KBM-7 (cell line): ENCODE measurements at places on chromosomes 12 and 14.

GRCh38 chr14:73254247-73255004 is 17.1 kb downstream of the PAPLN start:
- DNase-seq, result no peak

DNA sequence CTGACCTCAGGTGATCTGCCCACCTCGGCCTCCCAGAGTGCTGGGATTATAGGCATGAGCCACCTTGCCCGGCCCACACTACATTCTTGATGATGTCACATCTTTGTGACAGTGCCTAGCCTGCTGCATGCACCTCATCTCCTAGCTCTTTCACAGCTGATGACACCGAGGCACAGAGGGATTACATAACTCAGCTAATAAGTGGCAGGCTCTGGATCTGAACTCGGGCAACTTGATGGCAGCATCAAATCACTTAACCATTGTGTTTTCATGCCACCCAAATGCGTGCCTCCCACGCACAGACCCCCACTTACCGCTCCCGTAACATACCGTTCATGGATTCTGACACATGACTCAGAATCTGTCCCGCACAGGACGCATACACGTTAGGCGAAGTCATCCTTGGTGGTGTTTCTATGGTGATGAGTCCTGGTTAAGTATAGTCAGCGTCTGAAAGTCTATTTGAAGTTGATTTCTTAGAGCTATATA is 7.4 kb downstream of the TMEM120B start:
- DNase-seq, result no peak

- DNase-seq, result no peak
Observed at GRCh38 chr12:117388951-117389446, 27.6 kb upstream of the NOS1 start.

GRCh38 chr12:38350342-38351174 is 34.0 kb downstream of the ALG10B start:
- DNase-seq, result no peak

- no peak for DNase-seq
Observed at GRCh38 chr14:90499908-90500664, 103.3 kb downstream of the CALM1 start.

- no peak for DNase-seq
Observed at GRCh38 chr12:29781705-29782266, 2.0 kb downstream of the TMTC1 start.

- no peak for DNase-seq
Observed at GRCh38 chr12:92186038-92186470, 40.4 kb upstream of the BTG1 start.

GRCh38 chr12:55706568-55707218 is 1.0 kb downstream of the ITGA7 start:
- no peak for DNase-seq

GRCh38 chr14:33871394-33871793 is 79.5 kb downstream of the EGLN3 start:
- no peak for DNase-seq

DNA sequence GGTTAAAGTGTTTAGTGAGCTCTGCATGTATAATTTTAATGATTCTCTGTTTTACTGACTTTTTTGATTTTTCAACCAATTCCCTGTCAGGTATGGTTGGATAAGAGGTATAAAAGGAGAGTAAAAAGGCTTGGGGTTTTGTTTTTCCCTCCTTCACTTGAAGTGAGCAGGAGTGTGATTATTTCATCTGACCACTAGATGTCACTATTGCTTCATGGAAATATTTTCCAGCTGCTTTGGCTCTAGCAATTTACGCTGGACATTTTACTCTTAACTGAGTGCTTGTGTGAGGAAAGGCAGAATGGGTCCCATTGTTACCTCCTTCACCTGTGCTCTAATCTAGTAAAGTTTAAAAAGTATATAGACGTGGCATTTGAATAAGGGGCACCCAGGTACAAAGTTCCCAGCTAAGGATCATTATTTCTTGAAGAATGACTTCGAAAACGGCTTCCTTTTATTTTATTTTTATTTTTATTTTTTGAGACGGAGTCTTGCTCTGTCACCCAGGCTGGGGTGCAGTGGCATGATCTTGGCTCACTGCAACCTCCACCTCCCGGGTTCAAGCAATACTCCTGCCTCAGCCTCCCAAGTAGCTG is 66.5 kb downstream of the TBC1D30 start:
- peak; percentile 70 for DNase-seq

DNA sequence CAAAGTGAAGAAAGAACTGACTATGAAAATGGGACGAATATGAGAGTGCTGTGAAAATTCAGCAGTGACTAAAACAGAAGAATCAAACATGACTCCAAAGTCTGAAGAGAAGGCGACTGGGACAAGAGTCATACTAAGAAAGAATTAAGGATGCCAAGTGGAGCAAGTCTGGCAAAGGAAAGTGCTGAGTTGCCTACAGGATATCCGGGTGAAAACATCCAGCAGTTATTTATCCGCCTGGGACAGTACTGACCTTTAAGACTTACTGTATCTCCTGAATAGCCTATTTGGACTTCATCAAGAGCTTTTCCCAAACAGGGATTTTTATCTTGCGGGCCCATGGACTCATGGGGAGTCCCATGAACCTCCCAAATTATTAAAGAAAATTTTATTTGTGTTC is 41.1 kb downstream of the KICS2 start:
- DNase-seq, result no peak

DNA sequence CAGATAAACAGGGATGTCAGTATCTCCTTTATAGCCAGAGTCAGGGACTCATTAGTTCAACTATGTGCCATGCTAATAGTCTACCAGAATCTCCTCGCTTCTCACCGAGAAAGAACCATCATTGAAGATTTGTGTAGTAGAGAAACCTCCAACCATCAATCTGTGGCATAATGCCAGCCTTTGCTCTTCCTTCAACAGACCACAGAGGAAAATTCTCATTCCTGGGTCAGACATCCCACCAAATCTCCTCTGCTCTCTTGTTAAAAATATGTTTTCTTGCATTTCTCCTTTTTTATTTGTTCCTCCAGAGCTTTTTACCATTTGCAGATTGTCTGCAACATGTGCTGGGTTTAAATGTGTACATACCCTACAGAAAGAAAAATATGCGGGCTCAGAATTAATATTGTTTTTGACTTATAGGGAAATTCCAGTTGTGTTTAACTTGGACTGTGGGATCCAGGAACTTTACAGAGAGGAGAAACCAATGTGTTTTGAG is 64.9 kb downstream of the LLPH start:
- DNase-seq, result no peak

- DNase-seq, result no peak
Observed at GRCh38 chr12:30696103-30696408, 387 bp upstream of the IPO8 start.

DNA sequence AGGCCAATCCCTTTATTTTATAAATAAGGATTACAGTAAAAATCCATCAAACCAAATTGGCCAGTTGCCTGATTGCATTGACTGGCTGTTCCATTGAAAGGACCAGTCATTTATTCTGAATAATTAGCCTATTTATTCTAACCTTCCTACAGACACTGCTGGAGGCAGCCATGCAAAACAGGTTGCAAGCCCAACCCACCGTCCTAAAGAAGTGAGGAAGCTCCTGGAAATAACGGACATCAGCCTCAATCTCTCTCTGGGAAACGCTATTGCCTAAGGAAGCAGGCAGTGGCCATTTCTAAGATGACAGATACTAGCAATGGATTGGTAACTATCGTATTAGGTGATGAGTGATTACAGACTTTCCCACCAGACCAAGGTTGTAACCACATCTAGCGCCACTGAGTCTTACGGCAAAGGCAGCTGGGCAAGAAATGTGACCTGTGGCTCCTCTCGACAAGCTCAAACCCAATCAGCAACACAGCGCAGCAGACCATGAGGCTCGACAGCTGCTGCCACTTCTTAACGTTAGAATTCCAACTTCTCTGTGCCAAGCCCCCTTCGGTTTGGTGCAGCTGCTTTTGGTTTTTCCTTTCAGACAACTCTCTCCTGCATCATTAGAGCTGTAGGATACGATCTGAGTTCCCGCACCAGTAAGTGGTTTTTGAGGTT is 134.2 kb downstream of the KCNK10 start:
- DNase-seq, result no peak

- no peak for DNase-seq
Observed at GRCh38 chr12:50218386-50218785, 51.2 kb upstream of the CERS5 start.

DNA sequence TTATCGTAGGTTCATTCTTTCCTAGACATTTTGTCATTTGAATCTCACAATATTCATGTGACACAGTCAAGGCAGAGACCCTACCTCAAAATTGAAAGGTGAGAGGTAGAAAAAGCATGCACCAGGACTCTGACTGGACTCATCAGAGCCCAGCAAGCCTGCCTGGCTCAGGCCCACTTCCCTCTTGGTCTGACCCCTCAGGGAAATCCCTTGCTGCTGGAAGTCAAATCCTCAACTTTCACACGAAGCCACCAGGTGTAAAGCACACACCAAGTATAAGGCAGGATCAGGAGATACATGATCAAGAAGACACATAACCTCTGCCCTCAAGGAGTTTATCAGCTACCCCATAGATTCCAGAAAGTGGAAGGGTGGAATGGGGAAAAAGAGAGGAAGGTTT is 18.8 kb downstream of the NIN start:
- no peak for DNase-seq

DNA sequence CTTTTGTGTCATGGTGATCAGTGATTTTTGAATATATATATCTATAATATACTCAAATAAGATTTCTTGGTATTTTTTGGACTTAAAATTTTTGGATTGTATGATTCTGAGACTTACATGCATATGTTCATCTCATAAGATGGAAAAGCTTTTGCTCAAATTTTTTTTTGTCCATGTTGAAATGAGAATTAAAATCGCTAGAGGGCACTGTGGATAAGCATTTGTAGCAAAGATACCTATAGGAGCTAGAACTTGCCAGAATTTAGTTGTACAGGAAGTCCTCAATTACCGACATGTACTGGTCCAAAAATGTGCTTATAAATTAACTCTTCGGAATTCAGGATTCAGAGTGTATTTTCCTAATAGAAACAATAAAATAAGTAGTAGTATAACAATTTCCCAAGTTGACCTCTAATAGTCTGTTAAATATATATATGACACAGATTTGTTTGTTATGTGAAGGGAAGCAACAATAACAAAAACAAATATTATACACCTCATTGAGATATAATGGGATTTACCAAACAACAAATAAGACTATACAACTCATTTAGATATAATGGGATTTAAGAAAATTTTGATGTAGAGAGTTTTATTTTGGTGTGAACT is 179.6 kb downstream of the TMEM117 start:
- peak; percentile 59 for DNase-seq

DNA sequence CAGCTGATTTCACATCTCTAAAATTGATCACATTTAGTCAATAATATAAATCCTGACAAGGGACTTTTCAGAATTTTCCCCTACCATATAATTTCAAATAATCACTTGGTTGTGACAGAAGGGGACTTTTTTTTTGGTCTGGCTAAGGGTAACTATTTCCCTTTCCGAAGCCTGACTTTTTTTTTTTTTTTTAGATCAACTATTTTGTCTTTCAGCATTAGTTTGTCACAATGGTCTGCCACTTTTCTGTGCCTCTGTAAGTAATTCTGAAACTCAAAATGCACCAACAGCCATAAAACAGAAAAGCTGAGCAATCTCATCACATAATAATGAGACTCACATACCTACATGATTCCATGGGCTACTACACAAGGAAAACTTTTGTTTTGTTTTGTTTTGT is 266.4 kb downstream of the SSPN start:
- DNase-seq, result no peak

- DNase-seq, result no peak
Observed at GRCh38 chr12:4701395-4702190, 18.6 kb upstream of the GALNT8 start.

- no peak for DNase-seq
Observed at GRCh38 chr12:58773986-58774385, 146.3 kb downstream of the LRIG3 start.

GRCh38 chr12:42706321-42706720 is 116.8 kb upstream of the PRICKLE1 start:
- DNase-seq, result no peak

DNA sequence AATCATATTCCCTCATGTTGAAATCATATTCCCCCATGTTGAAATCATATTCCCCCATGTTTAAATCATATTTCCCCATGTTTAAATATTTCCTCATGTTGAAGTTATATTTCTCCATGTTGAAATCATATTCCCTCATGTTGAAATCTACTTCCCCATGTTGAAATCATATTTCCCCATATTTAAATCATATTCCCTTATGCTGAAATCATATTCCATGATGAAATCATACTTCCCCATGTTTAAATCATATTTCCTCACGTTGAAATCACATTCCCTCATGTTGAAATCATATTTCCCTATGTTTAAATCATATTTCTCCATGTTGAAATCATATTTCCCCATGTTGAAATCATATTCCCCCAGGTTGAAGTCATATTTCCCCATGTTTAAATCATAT is 34.6 kb upstream of the ADGRD1 start:
- DNase-seq, result no peak

DNA sequence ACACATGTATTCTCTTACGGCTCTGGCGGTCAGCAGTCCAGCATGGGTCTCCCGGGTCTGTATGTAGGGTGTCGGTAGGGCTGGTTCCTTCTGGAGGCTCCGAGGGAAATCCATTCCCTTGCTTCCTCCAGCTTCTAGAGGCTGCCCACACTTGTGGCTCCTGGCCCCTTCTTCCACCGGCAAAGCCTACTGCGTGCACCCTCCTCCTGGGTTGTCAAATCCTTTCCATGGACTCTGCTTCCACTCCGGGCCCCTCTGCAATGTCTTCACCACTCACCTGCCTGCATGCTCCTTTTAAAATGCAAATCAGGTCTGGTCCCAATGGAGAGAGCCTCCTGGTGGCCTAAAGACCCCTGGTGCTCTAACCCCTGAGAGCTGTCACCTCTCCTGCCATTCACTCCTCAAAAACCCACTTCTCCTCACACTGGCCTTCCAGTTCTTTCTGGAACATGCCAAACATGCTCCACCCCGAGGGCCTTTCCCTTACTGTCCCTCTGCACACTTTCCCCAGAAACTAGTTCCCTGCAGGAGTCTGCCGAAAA is 108.5 kb downstream of the DICER1 start:
- DNase-seq, result no peak

GRCh38 chr14:65920996-65921395 is 508.5 kb downstream of the FUT8 start:
- DNase-seq, result no peak

GRCh38 chr14:96202441-96203094 is 2.1 kb upstream of the BDKRB2 start:
- no peak for DNase-seq

- no peak for DNase-seq
Observed at GRCh38 chr14:89215531-89215930, 201.5 kb downstream of the FOXN3 start.

DNA sequence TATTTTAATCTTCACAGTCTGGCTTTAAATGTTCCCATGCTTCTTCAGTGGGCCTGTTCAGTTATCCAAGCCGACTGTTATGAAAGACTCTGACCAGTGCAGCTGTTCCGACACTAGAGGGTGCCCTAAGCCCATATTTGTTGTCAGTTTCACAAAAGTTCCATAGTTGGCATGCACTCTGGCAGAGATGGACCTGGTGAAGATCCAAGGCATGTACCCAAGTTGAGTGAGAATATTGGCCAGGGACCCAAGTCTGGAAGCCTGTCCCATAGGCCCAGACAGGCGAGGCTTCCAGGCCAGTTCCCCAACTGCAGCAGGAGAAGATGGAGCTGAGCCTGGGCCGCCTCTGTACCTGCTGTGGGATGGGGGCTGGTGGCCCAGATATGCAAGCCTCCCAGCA is 27.4 kb upstream of the GUCY2C start:
- peak; percentile 71 for DNase-seq
